Urothelium cell line (cell line): ENCODE measurements at places on chromosomes 7 and 10.
A peak's percentile ranks its signal among the peaks of the same experiment; 100 is the strongest.

DNA sequence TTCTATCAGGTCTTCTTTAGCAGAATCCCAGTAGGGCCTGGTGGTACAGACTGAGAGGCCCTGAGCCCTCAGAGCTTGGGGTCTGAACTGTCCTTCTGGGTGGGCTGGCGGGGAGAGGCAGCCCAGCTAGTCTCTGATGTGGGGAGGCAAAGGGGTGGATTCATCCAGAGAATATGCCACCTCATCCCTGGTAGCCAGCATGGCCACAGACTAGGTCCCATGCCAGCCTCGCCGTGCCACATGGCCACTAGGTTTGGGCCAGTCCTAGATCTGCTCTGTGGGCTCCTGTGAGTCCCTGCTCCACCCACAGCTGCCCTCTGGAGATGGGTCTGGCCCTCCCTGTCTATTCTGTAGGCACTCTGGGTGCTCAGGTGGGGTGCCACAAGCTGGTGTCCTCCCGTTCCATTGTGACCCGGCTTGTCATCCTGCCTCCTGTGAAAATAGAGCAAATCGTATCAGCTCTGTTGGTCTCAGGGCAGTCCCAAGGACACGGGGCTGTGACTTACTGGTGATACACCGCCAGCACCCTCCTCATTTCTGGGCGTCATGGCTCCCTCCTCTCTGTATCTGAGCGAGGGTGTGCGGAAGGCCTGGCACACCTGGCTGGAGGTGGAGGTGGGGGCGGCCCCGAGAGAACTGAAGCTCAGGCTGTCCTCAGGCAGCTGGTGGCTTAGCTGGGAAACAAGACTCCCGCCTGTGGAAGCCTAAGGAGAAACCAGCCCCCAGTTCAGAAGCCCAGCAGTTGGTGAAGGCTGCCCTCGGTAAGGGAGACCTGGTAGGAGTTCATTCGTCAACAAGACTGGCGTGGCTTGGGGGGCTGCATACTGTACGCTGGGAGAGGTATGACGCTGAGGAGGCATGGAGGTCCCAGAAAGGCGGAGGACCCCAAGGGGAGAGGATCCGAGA is 33.3 kb downstream of the UNC5B start:
- DNase-seq = no peak

DNA sequence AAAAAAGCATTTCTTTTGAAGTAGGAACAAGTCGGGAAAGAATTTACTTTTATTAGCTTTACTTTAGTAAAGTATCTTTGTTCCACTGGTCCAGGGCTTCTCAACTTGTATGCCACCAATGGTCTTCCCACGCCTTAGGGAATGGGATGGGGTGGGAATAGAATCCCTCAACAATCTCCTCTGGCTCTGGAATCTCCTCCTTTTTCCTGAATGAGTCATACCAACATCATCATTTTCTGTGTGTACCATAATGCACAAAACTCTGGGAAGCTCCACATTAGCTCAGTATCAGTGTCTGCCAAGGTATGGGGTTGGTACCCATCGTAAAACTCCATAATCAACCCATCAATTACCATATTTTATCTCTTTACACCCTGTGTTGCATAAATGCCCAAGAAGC is 159.4 kb upstream of the BMPER start:
- DNase-seq = no peak

GRCh38 chr10:131983780-131984179 is 2.1 kb upstream of the BNIP3 start:
- DNase-seq = peak; percentile 20

- no peak for DNase-seq
Measured at GRCh38 chr7:913736-914520, 37.6 kb downstream of the GET4 start.

DNA sequence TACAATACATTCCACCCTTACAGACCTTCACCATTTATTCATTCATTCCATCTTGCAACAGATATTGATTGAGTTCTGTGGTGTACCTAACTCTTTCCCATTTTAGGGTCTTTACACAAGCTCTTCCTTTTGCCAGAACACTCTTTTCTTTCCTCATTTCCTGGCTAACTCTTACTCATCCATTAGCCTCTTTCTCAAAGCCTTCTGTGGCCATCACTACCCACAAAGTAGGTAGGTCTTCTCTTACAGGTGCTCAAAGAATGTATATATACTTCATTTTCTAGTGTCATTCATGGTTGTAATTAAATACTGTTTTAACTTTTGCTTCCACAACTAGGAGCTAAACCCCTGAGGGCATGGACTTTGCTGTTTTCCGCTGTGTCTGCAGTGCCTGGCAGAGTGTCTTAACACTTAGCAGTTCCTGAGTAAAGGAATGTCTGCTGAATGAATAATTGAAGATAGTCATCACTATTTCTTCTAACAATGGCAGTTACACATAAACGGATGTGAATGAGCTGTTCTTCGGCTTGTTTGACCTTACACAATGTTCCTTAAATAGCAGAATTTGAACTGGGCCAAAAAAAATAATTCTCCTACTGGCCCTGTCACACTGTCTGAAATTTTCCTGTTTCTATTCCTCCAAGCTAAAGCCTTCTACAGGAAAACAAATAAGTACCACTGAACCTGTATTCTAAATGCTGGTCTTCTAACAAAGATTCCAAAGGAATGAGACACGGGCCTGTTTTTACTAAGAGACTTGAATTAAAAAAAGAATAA is 15.1 kb downstream of the BCAP29 start:
- DNase-seq = peak; percentile 9

DNA sequence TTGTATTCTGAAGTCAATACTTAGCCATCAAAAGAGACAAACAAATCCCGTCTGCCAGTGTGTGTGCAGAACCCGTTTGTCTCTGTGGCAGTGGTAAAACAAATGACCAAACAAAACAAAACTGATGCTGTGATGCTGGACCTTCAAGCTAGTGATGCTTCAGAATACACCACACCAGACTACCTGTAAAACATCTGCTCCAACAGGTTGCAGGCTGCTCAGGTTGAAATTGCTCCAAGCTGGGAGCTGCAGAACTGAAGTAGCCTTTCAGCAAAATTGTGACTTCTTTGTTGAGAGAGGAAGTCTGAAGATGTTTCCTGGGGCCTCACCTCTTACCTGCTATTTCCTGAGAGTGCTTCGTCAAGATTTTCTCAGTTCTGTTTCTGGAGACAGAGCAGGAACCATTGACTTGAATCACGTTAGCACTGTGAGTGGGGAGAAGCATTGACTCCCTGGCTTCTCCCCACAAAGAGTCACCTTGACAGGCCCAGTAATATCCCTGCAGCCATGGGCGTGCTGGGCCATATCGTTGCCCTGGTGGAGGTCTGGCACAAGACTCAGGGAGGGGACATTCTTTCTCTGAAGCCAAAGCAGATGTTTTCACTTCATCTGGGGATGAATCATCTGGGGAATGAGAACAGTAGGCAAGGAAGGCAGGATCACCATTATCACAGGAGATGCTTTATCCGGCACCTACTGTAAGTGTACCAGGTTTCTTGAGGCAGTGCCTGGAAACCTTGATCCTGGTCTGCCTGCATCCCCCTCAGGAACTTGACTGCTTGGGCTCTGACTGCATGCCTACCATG is 80.2 kb downstream of the RBM20 start:
- DNase-seq = no peak

DNA sequence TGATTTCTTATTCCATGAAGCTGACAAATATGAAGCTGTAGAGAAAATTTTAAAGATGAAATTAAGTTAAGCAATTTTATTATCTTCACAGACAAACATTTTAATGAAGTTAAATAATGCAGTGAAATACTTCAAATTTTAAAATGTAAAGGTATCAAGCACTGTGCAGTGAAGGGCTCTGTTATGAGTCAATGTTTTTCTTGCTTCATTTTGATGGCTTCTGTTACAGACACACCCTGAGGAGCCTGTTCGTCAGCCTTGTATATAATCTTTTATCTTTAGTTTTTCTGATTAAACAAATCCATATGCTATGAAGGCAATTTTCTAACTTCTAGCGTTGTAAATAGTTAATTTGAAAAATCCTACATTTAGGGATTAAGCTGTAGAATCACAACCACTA is 18.5 kb downstream of the VSTM2A start:
- DNase-seq = no peak

DNA sequence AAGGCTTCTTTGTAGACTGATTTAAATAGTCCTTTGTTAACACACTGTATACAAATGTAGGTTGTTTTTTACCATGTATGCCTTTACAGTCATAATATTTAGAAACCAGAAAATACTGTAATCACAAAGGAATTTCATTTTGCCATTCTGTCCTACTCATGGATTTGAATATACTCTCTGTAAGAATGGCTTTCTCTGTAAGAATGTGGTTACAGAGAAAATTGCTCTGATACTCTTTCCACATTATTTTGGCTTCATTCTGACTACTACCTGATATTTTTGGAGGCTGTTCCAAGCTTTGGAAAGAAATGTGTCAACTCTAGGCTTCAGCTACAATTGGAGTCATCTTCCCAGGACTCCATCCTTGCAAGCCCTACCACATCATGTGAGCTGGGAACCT is 23.5 kb downstream of the CH25H start:
- no peak for DNase-seq

GRCh38 chr7:47418601-47419309 is 163.2 kb downstream of the TNS3 start:
- peak; percentile 27 for DNase-seq

DNA sequence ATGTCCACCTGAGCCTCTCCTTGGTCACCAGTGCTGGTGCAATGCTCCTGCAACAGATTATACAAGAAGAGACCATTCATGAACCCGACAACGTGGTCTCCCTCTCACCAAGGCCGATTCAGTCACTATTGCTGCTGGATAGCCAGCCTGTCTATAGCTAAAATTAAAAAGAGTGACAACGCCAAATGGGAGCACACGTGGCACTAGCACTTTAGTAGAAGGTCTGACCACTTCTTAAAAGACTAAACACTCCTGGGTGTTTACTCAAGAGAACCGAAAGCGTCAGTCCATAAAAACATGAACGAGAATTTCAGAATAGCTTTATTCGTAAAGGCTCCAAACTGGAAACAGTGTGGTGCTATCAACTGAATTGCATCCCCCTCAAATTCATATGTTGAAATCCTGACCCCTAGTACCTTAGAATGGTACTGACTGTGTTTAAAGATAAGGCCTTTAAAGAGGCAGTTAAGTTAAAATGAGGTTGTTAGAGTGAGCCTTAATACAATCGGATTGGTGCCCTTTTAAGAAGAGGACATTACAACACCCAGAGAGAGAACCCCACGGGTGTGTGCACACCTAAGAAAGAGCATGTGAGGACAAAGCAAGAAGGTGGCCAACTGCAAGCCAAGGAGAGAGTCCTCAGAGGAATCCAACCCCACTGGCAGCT is 4.4 kb upstream of the GALNTL5 start:
- DNase-seq = no peak

- DNase-seq = no peak
Measured at GRCh38 chr7:10684606-10685005, 289.1 kb upstream of the PHF14 start.

- no peak for DNase-seq
Measured at GRCh38 chr7:129667116-129667515, 55.6 kb downstream of the NRF1 start.
